ENCODE measurements at places on chromosomes 5 and 9.

- DNase-seq = no peak
Measured at GRCh38 chr9:129317179-129318011, 139.3 kb upstream of the IER5L start.

GRCh38 chr9:25891527-25891926 is 213.3 kb upstream of the TUSC1 start:
- no peak for DNase-seq

DNA sequence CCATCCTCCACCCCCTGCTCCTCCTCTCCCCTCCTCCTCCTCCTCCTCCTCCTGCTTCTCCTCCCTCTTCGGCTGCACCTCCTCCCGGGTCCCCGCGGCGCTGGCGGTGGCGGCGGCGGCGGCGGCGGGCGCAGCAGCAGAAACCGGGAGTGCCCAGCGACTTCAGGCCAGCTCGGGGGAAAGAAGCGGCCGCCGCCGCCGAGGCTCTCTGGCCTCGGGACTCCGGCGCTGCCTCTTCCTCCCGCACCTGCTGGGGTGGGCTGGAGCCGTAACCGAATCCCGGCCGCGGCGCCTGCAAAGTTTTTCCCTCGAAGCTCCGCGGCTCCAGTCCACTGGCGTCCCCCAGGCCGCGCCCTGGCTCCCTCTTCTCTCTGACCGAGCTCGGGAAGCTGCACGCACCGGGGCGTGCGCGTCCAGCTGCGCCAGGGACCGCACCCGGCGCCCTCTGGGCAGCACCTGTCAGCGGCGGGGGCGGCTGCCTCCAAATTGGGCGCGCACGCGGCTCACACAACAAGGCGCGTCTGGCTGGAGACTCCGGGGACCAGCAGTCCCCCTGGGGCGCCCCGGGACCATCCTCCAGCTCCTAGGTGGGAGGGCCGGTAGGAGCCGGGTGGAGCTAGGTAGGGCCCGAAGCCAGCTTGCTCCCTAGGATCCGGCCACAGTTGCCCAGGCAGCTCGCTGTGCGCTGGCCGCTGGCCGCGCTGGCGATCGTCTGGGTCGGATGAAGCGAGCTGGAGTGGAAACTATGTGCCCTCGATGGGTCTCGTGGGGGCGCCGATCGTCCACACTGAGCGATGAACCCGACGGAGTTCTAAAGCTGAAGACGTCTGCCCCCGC is at the start of gene MCTP1:
Gene MCTP1, minus strand, starts transcription at position 523 of the 837 bp plus-strand sequence.
- DNase-seq = peak; percentile 20

GRCh38 chr9:77896269-77896937 is 135.2 kb downstream of the GNAQ start:
- DNase-seq = no peak

DNA sequence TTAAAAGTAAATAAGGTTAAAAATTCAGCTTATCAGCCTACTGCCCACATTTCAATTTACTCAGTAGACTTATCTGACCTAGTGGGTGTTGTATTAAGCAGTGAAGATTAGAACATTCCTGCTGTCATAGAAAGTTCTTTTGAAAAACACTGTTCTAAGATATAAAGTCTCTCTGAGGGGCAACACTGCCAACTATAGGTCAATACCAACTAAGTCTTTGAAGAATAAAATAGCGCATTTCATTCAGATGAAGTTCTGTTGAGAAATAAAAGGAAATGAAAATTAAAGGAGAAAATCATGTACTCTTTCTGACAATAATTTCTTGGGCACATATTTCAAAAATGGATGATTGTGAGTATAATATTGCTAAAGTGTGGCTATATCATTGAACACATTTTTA is 86.8 kb downstream of the PTPRD start:
- no peak for DNase-seq

Measured in activated CD4-positive, alpha-beta T cell treated with anti-CD3 and anti-CD28 coated beads, Interleukin-2, amount 50 U/mL, for 48 hours (primary cell).